ENCODE measurements at places on chromosomes 16 and 17.

GRCh38 chr16:78278056-78278450, 178.6 kb downstream of the WWOX start:
- no peak for DNase-seq

- no peak for DNase-seq
Observed at GRCh38 chr17:19286751-19287341, 49.7 kb downstream of the EPN2 start.

DNA sequence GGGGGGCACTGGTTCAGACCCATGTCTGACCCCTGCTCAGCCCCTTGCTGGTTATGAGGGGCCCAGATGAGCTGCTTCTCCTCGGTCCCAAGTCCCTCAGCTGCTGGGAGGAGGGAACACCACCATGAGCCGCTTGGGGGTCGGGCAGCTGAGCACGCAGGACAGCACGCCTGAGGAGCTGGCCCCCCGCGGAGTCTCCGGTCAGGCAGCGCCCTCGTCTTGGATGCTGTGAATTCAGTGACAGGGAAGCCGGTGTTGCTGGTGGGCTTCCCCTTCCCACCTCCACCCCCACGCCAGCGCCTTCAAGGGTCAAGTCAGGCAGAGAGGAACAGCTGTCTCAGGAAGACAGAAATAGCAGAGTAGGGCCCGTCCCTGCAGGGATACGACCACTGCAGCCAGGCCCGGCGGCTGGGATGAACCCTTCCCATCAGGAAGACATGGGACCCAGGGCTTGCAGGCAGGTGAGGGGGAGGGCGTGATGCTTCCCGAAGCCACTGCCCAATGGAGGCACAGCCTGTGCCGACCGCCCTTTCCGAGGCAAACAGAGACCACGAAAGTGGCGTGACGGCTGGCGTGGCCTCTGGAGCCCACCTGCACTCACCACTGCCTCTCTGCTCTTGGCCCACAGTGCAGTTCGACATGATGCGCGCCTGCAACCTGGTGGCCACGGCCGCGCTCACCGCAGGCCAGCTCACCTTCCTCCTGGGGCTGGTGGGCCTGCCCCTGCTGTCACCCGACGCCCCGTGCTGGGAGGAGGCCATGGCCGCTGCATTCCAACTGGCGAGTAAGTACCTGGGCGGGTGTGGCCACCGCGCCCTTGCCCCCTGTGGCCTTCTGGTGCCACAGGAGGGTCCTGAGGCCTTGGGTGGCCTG, 8.1 kb downstream of the TMEM204 start:
- no peak for DNase-seq

DNA sequence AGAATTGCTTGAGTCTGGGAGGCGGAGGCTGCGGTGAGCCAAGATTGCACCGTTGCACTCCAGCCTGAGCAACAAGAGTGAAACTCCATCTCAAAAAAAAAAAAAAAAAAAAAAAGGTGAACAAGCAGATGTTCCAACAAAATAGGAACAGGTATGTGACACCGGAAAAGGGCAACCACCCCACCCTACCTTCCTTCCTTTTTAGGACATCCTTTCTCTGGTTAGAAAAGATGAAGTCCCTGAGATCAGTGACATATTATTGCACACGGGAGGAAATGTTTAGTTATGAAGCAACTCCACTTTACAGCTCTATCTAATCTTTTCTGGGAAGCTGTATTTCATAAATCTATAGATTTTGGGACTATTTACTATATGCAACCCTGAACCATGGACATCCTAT, 114.2 kb upstream of the MON1B start:
- DNase-seq, result no peak

DNA sequence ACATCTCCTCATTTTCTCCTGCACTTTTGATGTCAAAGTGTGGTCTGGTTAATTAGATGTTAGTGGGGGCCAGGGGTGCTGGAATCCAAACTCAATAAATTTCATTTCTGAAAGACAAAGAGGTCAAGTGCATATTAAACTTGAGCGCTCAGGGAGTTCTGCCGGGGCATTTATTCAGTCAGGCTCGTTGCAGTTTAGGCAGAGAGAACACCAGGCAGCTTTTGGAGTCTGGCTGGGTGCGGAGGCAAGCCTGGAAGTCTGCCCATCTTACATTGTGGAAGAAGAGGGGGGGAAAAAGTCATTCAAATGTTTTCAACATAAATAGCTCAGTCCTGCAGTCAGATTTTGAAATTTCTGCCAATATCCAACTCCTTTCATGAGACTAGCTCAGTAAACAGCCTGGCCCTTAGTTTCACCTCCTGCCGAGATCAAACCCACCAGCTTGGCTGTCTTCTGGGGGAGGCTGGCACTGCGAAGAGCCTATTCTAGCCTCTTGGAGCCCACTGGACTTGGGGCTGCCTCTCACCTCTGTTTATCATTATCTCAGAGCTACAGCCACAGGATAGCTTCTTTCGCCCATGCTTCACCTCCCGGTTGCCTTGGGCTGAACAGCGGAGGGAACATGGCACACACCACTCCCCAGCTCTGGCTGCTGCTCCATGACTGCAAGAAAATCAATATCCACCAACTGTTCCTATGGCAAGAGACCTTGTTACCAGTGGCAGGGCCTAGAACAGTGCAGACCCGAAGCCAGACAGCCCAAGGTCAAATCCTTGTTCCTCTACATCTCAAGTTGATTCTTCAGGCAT, 177.4 kb upstream of the CDH5 start:
- no peak for DNase-seq

GRCh38 chr17:50661795-50662391, 27.2 kb downstream of the ABCC3 start:
- peak; percentile 81 for DNase-seq

DNA sequence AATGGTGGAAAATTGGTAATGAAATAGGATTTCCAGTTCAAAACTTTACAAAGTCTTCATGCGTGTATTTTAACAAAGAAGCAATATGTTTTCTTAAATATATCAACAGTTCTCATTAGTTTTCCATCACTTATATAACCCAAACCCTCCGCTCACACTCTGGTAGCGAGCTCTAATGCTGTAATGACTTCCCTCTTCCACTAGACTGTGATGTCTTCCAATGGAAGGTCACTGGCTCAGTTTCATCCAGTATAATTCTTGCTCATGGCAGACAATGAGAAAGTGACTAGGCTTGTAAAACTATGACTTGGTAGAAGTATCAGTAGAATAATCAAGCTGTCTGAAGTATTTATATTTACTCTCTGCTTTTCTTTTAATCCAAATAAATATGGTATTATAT, 32.8 kb downstream of the NETO2 start:
- DNase-seq, result no peak

DNA sequence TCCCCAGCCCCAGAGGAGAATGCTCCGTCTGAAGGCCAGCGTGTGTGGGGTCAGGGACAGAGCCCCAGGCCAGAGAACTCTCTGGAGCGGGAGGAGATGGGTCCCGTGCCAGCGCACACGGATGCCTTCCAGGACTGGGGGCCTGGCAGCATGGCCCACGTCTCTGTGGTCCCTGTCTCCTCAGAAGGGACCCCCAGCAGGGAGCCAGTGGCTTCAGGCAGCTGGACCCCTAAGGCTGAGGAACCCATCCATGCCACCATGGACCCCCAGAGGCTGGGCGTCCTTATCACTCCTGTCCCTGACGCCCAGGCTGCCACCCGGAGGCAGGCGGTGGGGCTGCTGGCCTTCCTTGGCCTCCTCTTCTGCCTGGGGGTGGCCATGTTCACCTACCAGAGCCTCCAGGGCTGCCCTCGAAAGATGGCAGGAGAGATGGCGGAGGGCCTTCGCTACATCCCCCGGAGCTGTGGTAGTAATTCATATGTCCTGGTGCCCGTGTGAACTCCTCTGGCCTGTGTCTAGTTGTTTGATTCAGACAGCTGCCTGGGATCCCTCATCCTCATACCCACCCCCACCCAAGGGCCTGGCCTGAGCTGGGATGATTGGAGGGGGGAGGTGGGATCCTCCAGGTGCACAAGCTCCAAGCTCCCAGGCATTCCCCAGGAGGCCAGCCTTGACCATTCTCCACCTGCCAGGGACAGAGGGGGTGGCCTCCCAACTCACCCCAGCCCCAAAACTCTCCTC, 10.4 kb downstream of the CX3CL1 start:
- no peak for DNase-seq

- DNase-seq, result peak; percentile 31
Observed at GRCh38 chr16:70738083-70738977, 52.5 kb upstream of the MTSS2 start.

GRCh38 chr16:29256501-29256981, 150.0 kb downstream of the NPIPB11 start:
- DNase-seq, result no peak

Data from activated CD4-positive, alpha-beta T cell treated with anti-CD3 and anti-CD28 coated beads, Interleukin-2, amount 50 U/mL, for 16 hours (primary cell).